ENCODE measurements at places on chromosomes 6 and 20. TPM values are rescaled to one million over a fixed set of nuclear protein-coding genes. Genes with fewer than 3 reads are reported as not detected.

- DNase-seq = peak; percentile 82
Measured at GRCh38 chr6:159977255-159977903, 8.5 kb downstream of the IGF2R start.

DNA sequence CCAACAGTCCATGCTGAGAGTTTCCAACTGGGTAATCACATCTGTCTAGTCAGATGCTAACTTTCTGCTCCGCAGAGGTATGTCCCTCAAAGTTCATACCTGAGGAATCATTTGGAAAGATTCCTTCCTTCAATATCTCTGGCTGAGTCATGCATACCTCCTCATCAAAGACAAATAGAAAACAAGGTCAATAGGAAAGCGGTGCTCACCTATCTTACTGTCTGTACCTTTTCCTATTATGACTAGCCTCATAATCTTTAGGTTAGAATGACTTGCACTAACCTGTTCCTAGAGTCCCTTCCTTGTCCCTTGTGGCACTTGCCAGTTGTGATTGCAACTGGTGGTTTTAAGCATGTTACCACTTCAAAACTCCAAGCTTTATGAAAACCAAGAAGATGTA lies 78.2 kb upstream of the PTPRK start:
- DNase-seq = no peak

Gene SCRT2
- total RNA-seq = not detected

GRCh38 chr6:30743099-30744053 lies 889 bp upstream of the FLOT1 start:
- DNase-seq = peak; percentile 79

Gene RIMS1
- total RNA-seq = 2.1 TPM

GRCh38 chr20:6614836-6615235 lies 152.7 kb upstream of the BMP2 start:
- DNase-seq = no peak

GRCh38 chr20:24892522-24892921 lies 56.5 kb upstream of the CST7 start:
- peak; percentile 63 for DNase-seq
